ENCODE measurements at places on chromosomes 7 and 10. TPM values are rescaled to one million over a fixed set of nuclear protein-coding genes. Genes with fewer than 3 reads are reported as not detected.
A peak's percentile ranks its signal among the peaks of the same experiment; 100 is the strongest.

HGF gene
- 6.0 TPM for total RNA-seq

- H3K4me3 ChIP-seq, result no peak overlapping the region
- DNase-seq, result no peak
- no peaks in the 10 kb centered on the region for H3K4me1 ChIP-seq
Measured at GRCh38 chr7:98571986-98572385, 45.1 kb upstream of the NPTX2 start.

GRCh38 chr7:31171984-31172383 lies 119.9 kb downstream of the ADCYAP1R1 start:
- H3K27ac ChIP-seq, result no peak overlapping the region
- H3K27me3 ChIP-seq, result no peaks in the 10 kb centered on the region
- no peaks in the 10 kb centered on the region for H3K4me1 ChIP-seq
- H3K4me3 ChIP-seq, result no peak overlapping the region

DNA sequence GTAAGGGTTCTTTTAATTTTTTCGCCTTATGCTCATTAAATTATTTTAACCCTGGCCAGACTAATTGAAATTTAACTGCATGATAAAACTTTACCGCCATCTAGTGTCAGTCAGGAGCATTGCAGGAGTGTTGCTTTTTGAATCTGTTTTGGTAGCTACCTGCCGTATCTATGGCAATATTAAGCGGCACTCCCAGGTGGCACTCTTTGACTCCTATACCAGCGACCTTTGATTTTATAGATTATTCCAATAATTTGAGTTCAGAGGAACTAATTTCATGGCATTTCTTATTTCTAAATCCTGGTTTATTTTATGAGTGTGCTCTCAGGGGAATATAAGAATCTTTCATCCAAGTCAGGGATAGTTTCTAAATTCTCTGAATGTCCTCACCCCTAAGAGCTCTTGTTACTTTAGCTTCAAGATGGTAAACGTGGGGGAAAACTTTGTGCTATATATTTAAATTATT lies 198.9 kb downstream of the REEP3 start:
- no peaks in the 10 kb centered on the region for H3K36me3 ChIP-seq
- peaks cover 13% of the 10 kb centered on the region for H3K4me1 ChIP-seq
- no peak overlapping the region for H3K27ac ChIP-seq
- no peaks in the 10 kb centered on the region for H3K27me3 ChIP-seq
- DNase-seq, result peak; percentile 66

GRCh38 chr10:29737074-29737593 lies 102.4 kb upstream of the SVIL start:
- H3K36me3 ChIP-seq, result no peaks in the 10 kb centered on the region
- H3K4me1 ChIP-seq, result peaks cover 28% of the 10 kb centered on the region
- no peak overlapping the region for H3K27ac ChIP-seq
- H3K27me3 ChIP-seq, result no peaks in the 10 kb centered on the region
- no peak for DNase-seq

- H3K4me3 ChIP-seq, result no peak overlapping the region
- no peak for DNase-seq
- peaks cover 9% of the 10 kb centered on the region for H3K4me1 ChIP-seq
- H3K27me3 ChIP-seq, result no peaks in the 10 kb centered on the region
Measured at GRCh38 chr10:6047847-6048246, 14.3 kb downstream of the IL2RA start.

DNA sequence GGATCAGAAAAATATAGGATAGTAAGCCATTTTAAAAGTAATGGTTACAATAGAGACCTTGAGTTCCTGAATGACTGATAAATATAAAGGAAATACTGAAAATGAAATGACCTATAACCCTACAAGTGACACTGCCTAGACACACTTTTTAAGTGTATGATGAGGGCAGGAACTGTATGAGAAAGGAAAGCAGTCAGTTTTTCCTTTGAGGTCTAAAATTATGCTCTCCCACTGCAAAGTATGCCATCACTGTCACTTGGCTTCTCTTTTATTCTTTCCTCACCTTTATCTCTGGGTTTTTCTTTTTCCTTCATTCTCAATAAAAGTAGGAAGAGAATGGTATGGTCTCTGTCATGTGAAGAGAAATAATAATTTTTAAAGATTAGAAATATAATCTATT lies 13.5 kb downstream of the REEP3 start:
- no peaks in the 10 kb centered on the region for H3K4me1 ChIP-seq
- DNase-seq, result no peak
- H3K27ac ChIP-seq, result no peak overlapping the region
- no peaks in the 10 kb centered on the region for H3K27me3 ChIP-seq
- H3K4me3 ChIP-seq, result no peak overlapping the region

GRCh38 chr7:130273081-130273932 lies 6.6 kb downstream of the CPA2 start:
- DNase-seq, result peak; percentile 99
- H3K27ac ChIP-seq, result peak overlapping the region; percentile 97

- H3K4me1 ChIP-seq, result peaks cover 9% of the 10 kb centered on the region
- no peaks in the 10 kb centered on the region for H3K27me3 ChIP-seq
- peak; percentile 11 for DNase-seq
- no peaks in the 10 kb centered on the region for H3K36me3 ChIP-seq
- no peak overlapping the region for H3K4me3 ChIP-seq
- H3K27ac ChIP-seq, result no peak overlapping the region
Measured at GRCh38 chr7:94445696-94446194, 51.0 kb downstream of the COL1A2 start.

PAPOLB gene
- 0.22 TPM for total RNA-seq

- H3K4me3 ChIP-seq, result no peak overlapping the region
- DNase-seq, result no peak
- no peaks in the 10 kb centered on the region for H3K36me3 ChIP-seq
Measured at GRCh38 chr10:20330246-20330645, 514.0 kb downstream of the PLXDC2 start.

DNA sequence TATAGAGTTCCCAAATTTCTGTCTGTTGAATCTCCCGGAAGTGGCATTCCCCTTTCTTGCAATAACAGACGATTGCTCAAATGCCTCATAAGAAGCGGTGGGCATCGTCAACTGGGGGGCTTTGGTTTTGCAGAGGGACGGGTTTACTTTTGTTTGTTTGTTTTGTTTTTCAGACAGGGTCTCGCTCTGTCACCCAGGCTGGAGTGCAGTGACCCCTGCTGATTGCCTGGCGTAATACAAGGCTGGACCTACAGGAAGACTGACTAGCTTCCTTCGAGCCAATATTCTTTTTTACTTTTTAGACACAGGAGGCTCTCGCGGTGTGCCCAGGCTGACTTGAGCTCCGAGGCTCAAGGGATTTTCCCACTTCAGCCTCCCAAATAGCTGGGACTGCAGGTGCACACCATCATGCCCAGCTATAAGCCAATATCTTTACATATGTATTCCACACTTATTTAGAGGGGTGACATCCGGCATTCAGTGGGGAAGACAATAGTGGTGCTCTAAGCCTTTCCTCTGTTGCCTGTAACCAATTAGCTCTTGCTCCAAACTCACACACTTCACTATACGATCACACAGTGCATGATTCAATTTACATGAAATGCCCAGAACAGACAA lies 58.1 kb downstream of the FHIP2A start:
- H3K36me3 ChIP-seq, result no peaks in the 10 kb centered on the region
- DNase-seq, result peak; percentile 34
- peaks cover 4% of the 10 kb centered on the region for H3K27me3 ChIP-seq
- H3K4me1 ChIP-seq, result peaks cover 5% of the 10 kb centered on the region
- H3K27ac ChIP-seq, result no peak overlapping the region

GRCh38 chr10:24550680-24551079 lies 173.0 kb downstream of the ARHGAP21 start:
- no peak overlapping the region for H3K27ac ChIP-seq
- H3K36me3 ChIP-seq, result peaks cover 4% of the 10 kb centered on the region
- peaks cover 2% of the 10 kb centered on the region for H3K4me1 ChIP-seq
- H3K27me3 ChIP-seq, result no peaks in the 10 kb centered on the region
- H3K4me3 ChIP-seq, result no peak overlapping the region

DNA sequence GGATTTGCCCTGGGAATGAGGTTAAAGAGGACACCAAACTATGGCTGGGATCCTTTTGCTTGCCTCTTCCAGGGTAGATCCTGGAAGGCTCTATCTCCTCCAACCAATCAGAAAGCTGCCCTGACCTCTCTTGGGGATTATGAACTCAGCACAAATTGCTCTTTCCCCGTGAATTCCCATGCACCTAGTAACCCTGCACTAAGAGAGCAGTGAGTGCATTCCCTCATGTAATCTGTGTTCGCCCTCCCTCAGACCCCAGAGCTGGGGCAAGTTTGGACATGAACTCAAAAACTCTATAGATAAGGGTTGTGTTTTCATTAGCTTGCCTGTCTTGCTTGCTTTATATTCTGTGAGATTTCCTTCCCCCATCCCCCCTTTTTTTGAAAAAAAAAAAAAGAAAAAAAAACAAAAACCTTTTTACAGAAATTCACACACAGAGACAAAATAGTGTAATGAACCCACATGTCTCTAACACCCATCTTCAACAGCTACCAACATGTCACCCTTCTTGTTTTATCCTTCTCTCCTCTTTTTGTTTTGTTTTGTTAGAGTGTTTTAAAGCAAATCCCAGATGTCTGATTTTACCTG lies 225.5 kb upstream of the TCF7L2 start:
- no peak for DNase-seq
- no peak overlapping the region for H3K27ac ChIP-seq
- no peaks in the 10 kb centered on the region for H3K36me3 ChIP-seq
- no peak overlapping the region for H3K4me3 ChIP-seq
- peaks cover 3% of the 10 kb centered on the region for H3K4me1 ChIP-seq
- no peaks in the 10 kb centered on the region for H3K27me3 ChIP-seq

ETV1 gene
- total RNA-seq, result 15.8 TPM

TDRD1 gene
- 0.13 TPM for total RNA-seq

OPN1SW gene
- total RNA-seq, result not detected

- DNase-seq, result no peak
- no peaks in the 10 kb centered on the region for H3K36me3 ChIP-seq
Measured at GRCh38 chr10:84214612-84215235, 10.6 kb downstream of the LRIT2 start.

- DNase-seq, result peak; percentile 71
- H3K27me3 ChIP-seq, result no peaks in the 10 kb centered on the region
- peak within 1 kb of the TSS; percentile 96 for H3K4me3 ChIP-seq
- peak within 1 kb of the TSS; percentile 99 for H3K27ac ChIP-seq
Measured at GRCh38 chr10:3784510-3785250, at the start of gene KLF6. Gene KLF6 (minus strand): TSS chr10:3785209. CDS start chr10:3785014, 195 bp downstream.

GRCh38 chr10:68301790-68302502 lies 29.9 kb upstream of the HNRNPH3 start:
- DNase-seq, result peak; percentile 68
- no peaks in the 10 kb centered on the region for H3K36me3 ChIP-seq
- H3K27ac ChIP-seq, result no peak overlapping the region

GRCh38 chr7:26090927-26091519 lies 61.0 kb upstream of the NFE2L3 start:
- no peak overlapping the region for H3K27ac ChIP-seq
- no peaks in the 10 kb centered on the region for H3K36me3 ChIP-seq
- peak; percentile 76 for DNase-seq
- H3K4me3 ChIP-seq, result no peak overlapping the region

GRCh38 chr7:131302446-131302845 lies 25.2 kb upstream of the MKLN1 start:
- H3K4me3 ChIP-seq, result no peak overlapping the region
- H3K36me3 ChIP-seq, result no peaks in the 10 kb centered on the region
- H3K4me1 ChIP-seq, result peaks cover 5% of the 10 kb centered on the region
- no peak for DNase-seq
- no peak overlapping the region for H3K27ac ChIP-seq

GRCh38 chr10:7302930-7303557 lies 107.8 kb downstream of the SFMBT2 start:
- no peaks in the 10 kb centered on the region for H3K27me3 ChIP-seq
- peak; percentile 35 for DNase-seq
- H3K4me1 ChIP-seq, result peaks cover 10% of the 10 kb centered on the region
- no peak overlapping the region for H3K27ac ChIP-seq

GRCh38 chr7:101624246-101625001 lies 4.7 kb downstream of the MYL10 start:
- H3K4me3 ChIP-seq, result no peak overlapping the region
- peak overlapping the region; percentile 49 for H3K27ac ChIP-seq
- H3K4me1 ChIP-seq, result peaks cover 54% of the 10 kb centered on the region
- no peaks in the 10 kb centered on the region for H3K36me3 ChIP-seq
- DNase-seq, result no peak
- peaks cover 15% of the 10 kb centered on the region for H3K27me3 ChIP-seq

CYP3A4 gene
- 0.04 TPM for total RNA-seq

DNA sequence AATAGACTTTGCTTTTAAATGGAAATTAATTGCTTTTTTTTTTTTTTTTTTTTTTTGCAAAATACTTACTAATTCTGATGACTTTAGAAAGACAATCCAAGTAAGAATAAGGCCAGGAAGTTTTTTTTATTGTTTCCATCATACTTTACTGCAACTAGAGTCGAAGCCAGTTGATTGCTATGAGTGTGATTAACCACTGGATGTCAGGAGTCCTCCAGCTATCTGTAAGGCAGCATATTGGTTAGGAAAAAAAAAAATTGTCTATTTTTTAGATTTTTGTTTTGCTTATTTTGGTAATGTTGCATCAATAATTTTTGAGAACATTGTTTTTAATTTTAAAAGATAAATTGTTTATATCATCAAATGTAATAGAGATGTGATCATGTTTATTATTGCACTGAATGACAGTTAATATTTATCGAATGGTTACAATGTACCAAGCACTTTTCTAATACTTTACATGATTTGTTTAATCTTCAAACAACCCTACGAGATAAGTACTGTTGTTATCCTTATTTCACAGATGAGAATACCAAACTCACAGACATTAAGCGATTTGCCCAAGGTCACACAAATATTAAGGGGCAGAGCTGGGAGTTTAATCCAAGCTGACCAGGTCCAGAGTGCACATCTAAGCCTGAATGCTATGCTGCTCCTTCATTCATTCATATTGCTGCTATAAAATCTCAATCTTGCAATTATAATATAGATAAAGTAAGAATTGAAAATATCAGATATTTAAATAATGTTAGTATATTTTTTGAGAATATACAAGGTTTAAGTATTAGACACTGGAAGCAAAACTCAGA lies 19.9 kb upstream of the LMOD2 start:
- DNase-seq, result peak; percentile 49
- no peaks in the 10 kb centered on the region for H3K27me3 ChIP-seq
- no peak overlapping the region for H3K4me3 ChIP-seq
- no peaks in the 10 kb centered on the region for H3K4me1 ChIP-seq
- no peaks in the 10 kb centered on the region for H3K36me3 ChIP-seq

SLC35G1 gene
- 2.9 TPM for total RNA-seq

GRCh38 chr10:30742471-30742870 lies 112.9 kb upstream of the LYZL2 start:
- H3K27me3 ChIP-seq, result no peaks in the 10 kb centered on the region
- H3K36me3 ChIP-seq, result no peaks in the 10 kb centered on the region

DNA sequence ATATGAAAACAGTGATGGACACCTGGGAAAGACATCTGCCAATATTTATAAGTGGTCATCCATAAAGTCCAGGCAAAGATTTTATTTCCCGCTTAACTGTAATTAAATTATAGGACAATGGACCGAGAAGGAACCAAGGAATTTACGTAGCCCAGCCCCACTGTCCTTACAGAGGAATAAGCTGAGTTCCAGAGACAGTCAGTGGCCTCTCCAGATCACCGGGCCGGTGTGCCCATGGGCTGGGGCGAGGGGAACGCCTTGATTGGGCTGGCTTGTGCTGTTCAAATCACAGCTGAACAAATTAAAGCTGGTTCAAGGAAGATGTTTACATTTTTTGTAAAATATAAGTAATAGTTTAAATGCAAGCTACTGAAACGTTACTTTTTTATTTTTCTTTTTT lies 40.7 kb downstream of the PFKP start:
- peaks cover 32% of the 10 kb centered on the region for H3K4me1 ChIP-seq
- peaks cover 35% of the 10 kb centered on the region for H3K36me3 ChIP-seq
- DNase-seq, result no peak

CYP26C1 gene
- 0.09 TPM for total RNA-seq

GRCh38 chr10:44023517-44023916 lies 361.4 kb downstream of the CXCL12 start:
- no peaks in the 10 kb centered on the region for H3K36me3 ChIP-seq
- no peaks in the 10 kb centered on the region for H3K27me3 ChIP-seq
- no peak overlapping the region for H3K27ac ChIP-seq
- peaks cover 36% of the 10 kb centered on the region for H3K4me1 ChIP-seq
